Activated CD4-positive, CD25-positive, alpha-beta regulatory T cell (primary cell): ENCODE measurements at places on chromosomes 5 and 9.

DNA sequence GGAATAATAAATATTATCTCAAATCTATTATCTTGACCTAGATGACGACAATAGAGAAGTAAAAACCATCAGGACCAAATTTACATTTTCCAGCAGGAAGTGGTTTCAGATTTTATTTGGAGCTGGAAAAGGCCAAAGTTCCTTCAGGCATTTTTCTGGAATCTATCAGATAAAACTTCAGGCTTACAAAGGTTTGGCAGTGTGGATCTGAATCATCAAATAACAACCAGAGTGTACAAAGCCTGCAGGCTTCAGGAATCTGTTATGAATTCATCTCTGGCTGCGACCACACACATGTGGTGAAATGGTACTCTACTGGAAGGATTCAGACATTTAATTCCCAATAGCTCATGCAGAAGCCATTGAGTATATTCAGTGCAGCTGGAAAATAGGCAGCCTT lies 726.4 kb upstream of the GRAMD2B start:
- no peak for DNase-seq

DNA sequence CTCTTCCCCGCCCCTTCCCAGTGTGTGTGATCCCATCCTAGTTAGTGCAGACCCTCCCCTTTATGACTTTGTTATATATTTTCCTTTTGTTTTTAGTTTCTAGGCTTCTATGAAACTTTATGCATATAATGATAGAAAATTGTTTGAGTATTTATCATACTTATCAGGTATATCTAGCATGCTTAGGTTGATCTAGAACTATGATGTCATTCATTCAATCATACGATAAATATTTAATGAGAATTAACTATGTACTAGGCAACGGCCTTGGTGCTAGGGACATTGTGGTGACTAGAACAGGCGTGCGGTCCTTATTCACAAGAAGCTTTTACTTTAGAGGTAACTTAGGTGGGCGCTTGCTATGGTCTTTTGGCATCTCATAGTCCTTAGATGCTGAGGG lies 13.6 kb upstream of the ANKRD55 start:
- DNase-seq = no peak

GRCh38 chr5:140292212-140293036 lies 10.5 kb downstream of the PFDN1 start:
- no peak for DNase-seq

DNA sequence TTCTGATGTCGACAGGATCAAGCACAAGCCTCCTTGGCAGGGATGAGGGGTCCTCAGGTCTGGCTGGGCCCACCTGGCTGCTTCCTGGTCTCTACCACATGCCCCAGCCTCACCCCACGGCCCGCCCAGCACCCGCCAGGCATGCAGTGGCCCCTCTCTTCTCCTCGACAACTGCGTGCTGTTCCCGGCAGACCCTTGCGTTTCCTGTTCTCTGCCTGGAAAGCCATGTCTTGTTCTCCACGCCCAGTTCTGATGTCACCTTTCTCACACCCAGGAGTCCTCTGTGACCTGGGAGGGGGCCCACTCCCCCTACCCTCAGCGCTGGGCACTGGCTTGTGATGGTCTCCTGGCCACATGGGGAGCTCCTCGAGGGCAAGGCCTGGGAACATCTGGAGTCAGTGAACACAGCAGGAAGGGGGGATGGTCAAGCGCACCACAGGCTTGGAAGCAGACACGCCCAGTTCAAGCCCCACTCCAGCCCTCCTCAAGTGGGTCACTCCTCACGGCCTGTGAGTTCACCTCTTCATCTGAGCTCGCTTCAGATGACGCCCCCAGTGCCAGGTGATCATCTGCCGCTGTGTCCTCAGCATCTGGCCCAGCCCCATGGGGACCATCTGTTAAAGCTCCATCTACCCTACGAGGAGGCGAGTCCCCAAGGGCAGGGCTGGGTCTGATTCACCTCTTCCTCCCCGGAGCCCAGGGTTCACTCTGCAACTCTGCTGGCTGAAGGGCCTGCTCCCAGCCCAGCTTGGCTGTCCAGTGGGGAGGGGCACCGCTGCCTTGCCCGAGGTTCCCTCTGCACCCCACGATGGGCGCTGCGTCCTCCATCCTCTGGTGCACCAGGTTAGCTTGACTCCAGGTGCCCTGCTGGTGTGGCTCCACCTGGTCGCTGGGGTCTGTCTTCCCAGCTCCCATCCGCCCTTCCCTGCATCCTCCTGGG lies 133.2 kb upstream of the PHYKPL start:
- no peak for DNase-seq

DNA sequence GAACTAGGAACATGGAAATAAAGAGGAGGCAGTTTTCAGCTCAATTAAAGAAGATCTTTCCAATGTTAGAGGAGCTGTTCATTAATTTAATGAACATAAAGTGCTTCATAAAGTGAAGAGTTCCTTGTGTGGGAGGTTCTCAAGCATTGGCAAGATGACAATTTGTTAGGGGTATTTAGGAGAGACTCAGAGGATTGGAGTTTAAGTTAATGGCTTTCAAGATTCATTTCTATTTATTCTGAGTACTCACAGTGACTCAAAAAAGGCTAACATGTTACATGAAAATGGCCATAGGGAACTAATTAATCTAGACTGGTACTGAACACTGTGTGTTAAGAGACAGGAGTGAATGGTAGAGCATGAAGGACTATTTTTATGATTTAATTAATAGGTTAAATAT lies 55.4 kb upstream of the CDH12 start:
- DNase-seq = no peak

- DNase-seq = no peak
These were observed 492.7 kb downstream of the RASEF start for GRCh38 chr9:82570226-82570625.

- no peak for DNase-seq
These were observed 95.4 kb upstream of the DAB2 start for GRCh38 chr5:39520232-39520572.

DNA sequence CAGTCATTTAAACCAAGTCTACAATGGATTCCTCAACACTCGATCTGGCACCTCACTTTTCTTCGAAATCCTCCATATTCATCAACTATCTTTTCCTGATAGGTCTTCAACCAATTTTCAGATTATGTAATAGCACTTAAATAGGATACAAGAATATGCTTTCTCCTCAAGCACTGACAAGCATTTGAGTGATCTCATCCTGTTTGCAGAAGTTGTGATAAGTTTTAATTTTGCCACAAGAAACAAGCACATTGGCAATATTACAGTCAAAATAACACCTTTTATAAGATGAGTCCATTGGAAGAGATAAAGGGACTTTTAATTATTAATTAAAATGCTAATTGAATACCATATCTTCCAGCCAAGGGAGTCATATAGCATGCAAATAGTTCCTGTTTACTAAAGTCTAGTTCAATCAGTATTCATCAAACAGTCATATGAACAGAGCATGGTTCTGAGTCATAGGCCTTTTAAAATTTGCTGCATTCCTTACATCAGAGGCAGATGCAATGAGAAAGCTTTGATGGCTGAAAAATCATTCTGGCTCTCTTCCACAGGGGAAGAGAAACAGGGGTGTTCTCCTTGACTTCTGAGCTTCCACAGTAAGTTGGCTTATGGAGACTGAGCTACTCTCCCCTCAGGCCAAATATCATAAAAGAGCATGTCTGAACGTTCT lies 32.7 kb upstream of the ZCCHC9 start:
- no peak for DNase-seq

- no peak for DNase-seq
These were observed 61.4 kb upstream of the ADRA1B start for GRCh38 chr5:159854916-159855315.

DNA sequence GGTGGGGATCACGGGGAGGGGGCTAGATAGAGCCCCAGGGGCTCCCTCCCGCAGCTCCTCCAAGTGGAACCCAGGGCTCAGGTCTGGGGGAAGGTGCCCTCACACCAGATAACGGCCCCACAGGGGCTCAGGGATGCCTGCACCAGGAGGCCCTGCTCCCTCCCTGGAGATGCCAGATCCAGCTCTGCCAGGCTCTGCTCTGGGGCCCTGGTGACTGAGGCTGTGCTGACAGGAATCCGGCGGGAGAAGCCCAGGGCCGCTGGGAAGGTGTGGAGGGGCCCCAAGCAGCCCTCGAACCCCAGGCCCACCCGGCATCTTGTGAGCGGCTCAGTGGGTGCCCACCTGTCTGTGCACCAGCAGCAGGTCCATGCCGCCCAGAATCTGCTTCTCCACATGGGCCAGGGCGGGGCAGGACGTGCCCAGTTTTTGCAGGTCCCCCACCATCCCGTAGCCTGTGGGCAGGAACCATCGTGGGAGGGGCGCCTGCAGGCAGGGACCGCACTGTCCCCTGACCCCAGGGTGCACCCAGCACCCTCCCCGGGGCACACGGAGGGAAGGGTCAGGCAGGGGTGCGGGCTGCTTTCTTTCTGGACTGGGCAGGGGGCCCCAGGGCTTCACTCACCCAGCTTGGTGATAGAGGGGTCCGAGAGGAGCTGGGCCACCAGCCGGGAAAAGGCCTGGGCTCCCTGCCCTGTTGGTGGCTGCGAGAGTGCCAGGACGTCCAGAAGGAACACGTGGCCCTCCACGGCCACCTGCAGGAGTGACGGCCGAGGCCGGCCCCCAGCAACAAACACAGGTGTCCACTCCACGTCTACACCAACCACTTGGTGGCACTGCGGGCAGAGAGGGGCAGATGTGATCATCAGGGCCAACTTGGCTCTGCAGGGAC lies 48.9 kb upstream of the NRARP start:
- DNase-seq = no peak

GRCh38 chr5:1659100-1659981 lies 135.6 kb upstream of the LPCAT1 start:
- no peak for DNase-seq

GRCh38 chr5:138686668-138687067 lies 66.6 kb upstream of the CTNNA1 start:
- DNase-seq = no peak

DNA sequence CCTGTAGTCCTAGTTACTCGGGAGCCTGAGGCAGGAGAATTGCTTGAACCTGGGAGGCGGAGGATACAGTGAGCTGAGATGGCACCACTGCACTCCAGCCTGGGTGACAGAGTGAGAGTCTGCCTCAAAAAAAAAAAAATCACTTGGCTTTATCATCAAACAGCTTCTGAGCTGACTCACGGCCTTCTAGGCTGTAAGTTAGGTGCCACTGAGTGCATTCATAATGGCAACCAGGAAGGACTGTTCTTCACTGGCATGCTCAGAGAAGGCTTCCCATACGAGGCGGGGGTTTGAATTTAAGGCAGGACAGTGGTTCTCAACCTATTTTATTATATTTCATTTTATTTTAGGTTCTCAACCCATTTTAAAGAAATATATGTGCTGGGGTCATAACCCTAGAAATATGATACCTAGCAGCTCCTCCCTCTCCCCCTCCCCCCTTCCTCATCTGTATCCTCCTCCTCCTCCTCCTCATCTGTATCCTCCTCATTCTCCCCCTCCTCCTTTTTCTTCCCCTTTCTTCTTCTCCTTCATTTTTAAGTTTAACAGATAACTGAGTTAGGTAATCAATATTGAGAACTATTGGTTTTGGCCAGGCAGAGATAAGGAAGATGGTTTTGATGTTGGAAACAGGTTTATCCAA lies 19.0 kb upstream of the LHFPL2 start:
- no peak for DNase-seq

DNA sequence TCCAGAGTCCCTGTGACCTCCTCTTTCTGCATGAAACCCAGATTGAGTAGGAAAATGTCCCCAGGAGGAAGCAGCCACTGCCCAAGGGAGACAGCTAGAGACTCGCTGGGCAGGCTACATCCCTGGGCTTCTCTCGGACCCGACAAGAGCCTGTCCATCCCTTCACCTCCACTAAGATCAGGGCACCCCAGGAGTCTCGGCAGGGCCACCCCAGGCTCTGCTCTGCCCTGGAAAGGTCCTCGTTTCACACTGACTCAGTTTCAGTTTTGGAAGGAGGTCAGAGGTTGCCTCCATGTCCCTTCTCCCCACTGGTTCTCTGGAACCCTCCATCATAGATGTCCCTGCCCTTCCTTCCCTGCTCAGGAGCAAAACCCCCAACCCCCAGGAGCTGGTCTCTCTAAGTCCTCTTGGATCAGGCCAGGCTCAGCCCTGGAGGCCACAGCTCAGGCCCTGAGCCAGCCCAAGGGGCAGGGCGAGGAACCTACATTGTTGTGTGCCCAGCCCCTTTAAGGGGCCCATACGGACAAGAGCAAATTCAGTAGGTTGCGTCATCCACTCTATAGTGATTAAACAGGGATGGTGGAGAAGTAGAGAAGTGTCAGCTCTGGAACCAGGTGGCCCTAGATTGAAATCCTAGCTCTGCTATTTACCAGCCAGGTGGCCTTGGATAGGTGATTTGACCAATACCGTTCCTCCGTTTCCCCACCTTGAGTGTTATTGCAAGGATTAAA lies 37.4 kb downstream of the C9orf50 start:
- no peak for DNase-seq

- DNase-seq = no peak
These were observed 8.7 kb downstream of the HINT1 start for GRCh38 chr5:131156385-131156784.

DNA sequence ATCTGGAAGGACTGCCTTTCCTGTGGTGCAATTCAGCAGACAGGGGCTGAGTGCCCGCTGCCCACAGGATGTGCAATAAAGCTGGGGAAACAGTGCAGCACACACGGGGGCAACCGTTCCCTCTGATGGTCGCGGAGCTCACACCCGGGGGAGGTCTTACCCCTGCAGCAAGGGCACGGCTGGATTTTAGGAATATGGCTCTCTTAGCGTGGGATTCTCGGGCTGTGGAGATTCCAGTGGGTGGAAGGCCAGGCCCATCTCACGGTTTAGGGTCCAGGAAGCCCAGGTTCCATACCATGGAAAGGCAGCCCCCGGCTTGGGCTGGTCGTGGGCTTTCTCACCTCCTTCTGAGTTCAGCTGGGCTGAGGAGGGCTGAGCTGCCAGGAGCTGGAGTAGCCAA lies 244.1 kb downstream of the MED10 start:
- DNase-seq = no peak

DNA sequence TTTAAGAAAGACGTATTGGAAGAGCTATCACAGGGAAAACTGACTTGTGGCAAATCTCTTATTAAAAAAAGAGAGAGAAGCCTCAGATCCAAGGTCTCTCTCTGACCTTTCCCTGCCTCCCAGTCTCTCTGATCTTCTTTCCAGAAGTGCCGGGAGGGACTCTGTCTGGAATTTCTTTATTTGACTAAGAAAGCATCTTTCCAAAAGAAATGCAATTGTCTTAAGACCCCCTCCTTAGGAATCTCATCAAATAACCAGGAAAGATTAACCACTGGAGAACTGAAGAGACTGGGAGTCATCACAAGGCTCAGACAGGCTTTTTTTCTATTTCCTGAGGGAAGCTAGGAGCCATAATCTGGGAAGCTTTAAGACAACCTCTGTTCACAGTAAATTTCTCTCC lies 4.6 kb downstream of the C1QTNF3 start:
- DNase-seq = no peak

DNA sequence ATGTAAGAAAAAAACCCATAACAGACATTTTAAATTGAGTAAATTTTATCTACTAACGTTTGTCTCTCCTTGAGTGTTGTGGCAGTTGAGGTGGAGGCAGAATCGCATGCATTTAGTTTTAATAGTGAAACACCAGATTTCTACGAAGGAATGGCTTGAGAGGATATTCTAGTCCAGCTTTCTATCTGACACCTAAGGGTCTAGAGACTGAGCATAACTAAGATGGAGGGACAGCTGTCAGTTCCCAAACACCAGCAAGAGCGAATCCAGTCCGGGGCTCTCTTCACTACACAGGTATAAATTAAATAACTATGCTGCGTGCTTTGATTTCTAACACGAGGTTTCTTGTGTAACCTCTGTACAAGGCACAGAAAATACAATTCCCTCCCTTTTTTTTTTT lies 1.4 kb downstream of the NCBP1 start:
- DNase-seq = no peak

- no peak for DNase-seq
These were observed 6.3 kb upstream of the NR5A1 start for GRCh38 chr9:124513376-124513994.
